ENCODE measurements at places on chromosomes 4 and X.

DNA sequence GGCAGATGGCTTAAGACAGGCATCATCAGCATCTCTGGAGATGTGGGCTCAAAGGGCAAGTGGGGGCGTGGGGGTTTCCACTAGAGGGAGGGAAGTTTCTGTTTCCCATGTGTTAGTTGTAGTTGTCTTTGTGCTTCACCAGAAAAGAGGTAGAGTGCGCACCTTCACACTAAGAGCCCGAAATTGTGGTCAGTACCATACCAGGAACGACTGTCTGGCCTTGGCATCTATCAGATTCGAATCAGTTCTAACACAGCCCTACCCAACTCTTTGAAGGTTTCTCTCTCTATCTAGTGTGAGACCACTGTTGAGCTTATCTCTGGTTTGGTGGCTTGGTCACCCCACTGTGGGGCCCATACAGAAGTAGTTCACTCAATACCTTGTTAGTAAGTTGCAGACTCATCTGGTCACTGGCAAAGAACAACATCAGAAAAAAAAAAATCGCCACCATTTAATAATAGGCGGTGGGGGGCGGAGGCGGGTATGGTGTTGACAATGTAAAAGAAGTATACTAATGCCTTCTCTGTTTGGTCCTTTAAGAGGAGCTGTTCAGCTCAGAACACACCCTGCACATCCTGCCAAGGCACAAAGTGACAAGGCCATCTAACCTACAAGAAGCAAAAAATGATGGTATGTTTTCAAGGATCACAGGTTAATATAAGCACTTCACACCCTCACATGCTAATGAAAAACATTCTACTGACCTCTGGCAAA lies 71.1 kb downstream of the NYX start:
- no peak for DNase-seq

DNA sequence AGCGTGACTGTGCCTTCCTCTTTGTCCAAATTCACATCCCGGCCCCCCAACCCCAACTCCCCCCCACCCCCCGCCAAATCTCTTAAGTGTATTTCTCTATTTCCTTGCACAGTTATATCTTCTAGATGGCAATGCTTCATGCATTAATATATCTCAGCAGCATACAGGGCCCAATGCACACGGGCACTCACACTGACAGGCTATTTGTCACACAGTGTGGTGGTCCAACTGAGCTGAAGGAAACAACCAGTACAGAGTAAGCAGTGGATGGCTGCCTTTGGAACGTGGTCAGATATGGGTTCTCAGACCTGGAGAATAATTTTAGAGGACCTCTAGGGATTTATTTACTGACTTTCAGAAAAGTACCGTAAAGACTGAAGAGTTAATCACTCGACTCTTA lies 681 bp downstream of the EXOC1 start:
- DNase-seq, result no peak

DNA sequence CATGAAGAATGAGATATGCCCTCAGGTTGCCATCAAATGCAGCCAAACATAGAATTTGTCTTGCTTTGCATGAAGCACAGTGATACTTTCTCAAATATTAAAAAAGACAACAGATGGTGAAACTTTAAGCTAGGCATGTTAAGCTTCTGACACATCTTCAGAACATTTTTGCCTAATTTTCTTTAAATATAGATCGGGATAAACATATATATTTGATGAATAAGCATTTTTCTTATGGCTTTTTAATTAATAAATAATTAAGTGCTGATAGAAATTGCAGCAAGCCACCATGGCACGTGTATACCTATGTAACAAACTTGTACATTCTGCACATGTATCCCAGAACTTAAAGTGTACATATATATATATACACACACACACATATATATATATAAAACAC lies 831.2 kb upstream of the PCDH10 start:
- no peak for DNase-seq

- no peak for DNase-seq
Measured at GRCh38 chr4:26958925-26959653, 98.4 kb downstream of the STIM2 start.

DNA sequence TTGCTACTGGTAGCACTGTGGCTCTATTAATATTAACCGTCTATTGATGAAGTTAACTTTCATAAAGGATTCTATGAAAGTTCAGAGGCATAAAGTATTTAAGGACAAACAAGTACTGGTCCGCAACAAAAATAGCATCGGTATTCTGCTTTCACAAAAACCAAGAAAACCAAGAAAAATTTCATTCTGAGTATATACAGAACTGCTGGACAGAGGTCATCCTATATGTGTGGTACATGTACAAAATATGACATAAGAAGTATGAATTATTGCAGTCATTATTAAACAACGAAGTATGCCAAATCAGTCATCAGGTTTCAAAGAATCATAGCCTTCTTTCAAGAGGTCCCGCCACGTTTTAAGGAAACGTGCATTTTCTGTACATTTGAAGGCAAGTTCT lies 2.4 kb downstream of the C4orf46 start:
- no peak for DNase-seq

- DNase-seq, result no peak
Measured at GRCh38 chrX:70168238-70169188, 8.8 kb upstream of the DGAT2L6 start.

- DNase-seq, result no peak
Measured at GRCh38 chrX:131830400-131831184, 192.5 kb upstream of the STK26 start.

GRCh38 chr4:60948008-60948407 lies 252.1 kb upstream of the ADGRL3 start:
- DNase-seq, result no peak

DNA sequence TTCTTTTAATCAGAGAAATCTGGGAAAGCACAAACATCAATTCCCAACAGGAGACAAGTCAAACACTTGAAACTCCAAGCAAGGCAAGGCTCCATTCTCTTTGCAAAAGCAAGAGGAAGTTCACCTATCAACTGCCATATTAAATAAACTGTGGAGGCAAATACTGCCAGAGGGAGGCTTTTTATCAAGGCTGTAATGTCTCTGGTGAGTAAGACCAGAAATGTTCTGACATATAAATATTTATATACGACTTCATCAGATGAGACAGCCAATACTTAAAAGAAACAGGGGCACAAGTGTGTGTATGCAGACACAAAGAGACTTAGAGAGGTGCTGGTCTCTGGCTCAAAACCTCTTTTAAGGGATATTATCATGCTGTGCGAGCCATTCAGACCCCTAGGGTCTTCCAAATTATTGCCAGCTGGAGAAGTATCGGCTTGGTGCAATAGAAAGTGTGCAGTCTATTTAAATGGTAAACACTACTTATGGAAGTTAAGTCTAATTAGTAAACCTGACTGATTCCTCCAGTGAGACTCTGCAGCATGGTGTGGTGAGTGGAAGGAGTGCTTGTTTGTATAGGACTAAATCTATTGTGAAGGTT lies 24.4 kb downstream of the DCX start:
- no peak for DNase-seq

GRCh38 chr4:40516651-40517050 lies 113.0 kb downstream of the RBM47 start:
- no peak for DNase-seq

- no peak for DNase-seq
Measured at GRCh38 chrX:149531599-149531998, 9.2 kb upstream of the EOLA1 start.

- DNase-seq, result no peak
Measured at GRCh38 chr4:112978691-112979472, 70.6 kb upstream of the ANK2 start.

- DNase-seq, result no peak
Measured at GRCh38 chrX:71144651-71145050, at the start of gene NLGN3. Gene NLGN3 (plus strand): TSS chrX:71144841. CDS start chrX:71147750, 2,909 bp downstream.

- DNase-seq, result no peak
Measured at GRCh38 chr4:1344696-1345095, 2.3 kb upstream of the UVSSA start.

DNA sequence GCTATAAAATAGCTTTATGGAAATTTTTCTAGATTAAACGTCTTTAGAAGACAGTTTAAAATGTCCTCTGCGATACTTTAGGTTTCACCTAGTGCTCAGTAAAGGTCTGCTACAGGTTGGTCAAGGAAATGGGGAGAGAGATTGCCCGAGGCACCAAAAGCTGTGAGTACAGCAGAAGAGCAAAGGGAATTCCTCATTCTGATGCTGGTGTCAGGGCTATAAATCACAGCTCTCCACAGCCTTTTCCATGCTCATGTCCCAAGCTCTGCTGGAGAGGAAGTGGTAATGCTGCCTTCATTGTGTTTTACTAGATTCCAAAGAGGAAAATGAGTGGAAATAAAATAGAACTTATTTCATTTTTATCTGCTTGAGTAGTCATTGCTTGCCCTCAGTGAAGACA lies 2060.4 kb downstream of the ARAP2 start:
- DNase-seq, result no peak

DNA sequence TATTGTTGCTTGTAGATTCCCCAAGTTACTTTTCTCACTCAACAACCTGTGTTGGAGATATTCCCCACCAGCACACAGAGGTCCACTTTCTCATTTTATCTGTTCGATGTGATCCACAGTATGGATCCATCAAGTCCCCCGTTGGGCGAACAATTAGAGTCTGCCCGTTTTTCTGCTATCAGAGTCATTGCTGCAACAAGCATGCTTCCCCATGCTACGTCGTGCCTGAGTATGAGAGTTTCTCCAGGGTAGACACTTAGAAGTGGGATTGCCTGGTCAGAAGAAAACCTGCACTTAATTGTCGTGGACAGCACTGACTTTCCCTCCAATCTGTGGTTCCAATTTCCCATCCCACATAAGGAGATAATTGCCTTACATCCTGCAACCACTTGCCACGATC lies 62.7 kb upstream of the SHOX start:
- DNase-seq, result no peak

DNA sequence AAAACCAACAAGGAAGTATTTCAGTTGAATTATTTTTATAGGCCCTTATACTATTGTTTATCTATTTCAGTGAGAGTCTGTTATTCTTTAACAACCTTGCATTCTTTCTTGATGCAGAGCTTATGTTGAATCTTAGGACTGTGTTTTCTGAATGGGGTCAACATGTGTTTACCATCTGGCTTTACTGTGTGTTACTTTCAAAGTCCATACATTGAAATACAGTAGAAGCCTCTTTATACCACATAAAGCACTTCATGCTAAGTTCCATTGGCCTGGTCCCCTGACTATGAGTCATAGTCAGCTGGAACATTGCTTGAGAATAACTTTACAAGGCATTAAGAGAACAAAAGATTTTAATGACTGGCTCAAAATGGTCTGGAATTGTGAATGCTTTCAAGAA lies 152.6 kb downstream of the GASK1B start:
- DNase-seq, result no peak

- DNase-seq, result no peak
Measured at GRCh38 chr4:153542834-153543233, 76.7 kb downstream of the TMEM131L start.

GRCh38 chrX:129663171-129663570 lies 8.4 kb upstream of the APLN start:
- DNase-seq, result no peak

- no peak for DNase-seq
Measured at GRCh38 chrX:68686097-68686977, 38.9 kb downstream of the STARD8 start.

GRCh38 chr4:186500721-186501304 lies 54.6 kb downstream of the MTNR1A start:
- no peak for DNase-seq

DNA sequence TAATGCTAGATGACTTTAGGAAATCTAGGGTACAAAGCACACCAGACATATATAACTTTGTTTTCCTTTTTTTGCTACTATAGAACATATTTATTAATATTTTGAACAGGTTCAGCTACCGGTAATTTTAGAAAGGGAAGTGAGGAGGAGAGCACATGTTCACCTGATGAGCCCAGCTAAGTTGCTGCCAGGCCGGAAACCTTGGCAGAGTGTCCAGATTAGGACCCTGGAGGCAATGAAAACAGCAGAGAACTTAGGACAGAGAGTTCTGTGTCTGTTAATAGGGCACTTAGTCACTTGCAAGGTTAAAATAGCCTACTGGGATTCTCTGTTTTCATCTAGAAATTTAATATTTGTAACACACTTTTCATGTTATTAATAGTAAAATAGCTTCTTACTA lies 348.9 kb upstream of the CPEB2 start:
- no peak for DNase-seq

DNA sequence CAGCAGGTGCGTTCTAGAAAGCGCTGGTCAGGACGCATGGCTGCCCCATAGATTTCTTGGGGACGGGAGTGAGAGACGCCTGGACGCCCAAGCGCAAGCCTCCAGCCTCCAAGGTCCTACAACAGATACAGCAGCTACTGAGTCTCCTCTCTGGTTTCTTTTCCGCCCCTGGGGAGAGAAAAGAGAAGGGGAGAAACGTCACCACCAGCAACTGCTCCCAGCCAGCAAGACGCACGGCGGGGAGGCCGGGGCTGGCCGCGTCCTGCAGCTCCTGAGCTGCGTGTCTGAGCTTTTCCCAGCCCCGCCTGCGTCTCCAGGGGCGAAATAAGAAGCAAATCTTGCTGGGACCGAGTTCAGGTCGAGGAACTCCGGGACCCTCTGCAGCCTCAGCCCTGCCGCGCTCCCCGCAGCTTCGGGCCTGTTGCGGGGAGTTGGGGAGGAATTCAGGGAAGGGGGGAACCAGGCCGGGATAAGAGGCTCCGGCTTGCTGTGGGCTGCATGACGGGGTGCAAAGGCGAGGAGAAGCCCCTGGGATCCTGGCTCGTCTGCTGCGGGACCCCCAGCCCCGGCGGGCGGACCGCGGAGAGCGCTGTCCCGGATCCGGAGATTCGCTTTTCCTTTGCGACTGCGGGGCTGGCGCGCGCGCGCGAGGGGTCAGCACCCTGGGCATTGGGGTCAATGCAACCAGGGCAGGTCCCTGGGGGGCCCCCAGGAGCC lies 6.8 kb upstream of the SHOX start:
- no peak for DNase-seq

GRCh38 chr4:5019274-5019673 lies at the start of gene CYTL1:
Gene CYTL1 (minus strand): TSS chr4:5019458. CDS start chr4:5019445, 13 bp downstream.
- DNase-seq, result no peak

- no peak for DNase-seq
Measured at GRCh38 chr4:78561677-78562076, 10.1 kb downstream of the ANXA3 start.

GRCh38 chr4:113582737-113583136 lies 178.8 kb downstream of the CAMK2D start:
- no peak for DNase-seq

- DNase-seq, result no peak
Measured at GRCh38 chrX:101415180-101416145, 7.4 kb downstream of the HNRNPH2 start.

DNA sequence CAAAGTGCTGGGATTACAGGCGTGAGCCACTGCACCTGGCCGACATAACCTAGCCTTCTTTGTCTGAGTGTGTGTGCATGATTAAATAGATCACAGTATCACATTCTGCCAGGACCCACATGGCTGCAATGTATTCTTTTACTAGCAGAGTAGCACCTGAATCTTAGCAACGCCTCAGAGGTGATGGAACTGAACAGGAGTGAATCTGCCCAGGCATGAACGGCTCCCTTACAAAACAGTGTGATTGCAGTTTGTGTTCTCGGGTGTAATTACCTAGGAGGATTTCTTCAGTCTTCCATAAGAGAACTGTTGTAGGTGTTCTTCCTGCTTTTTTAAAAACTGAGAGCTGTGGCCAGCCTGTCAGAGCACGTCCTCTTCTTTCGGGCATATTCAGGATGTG lies 122.7 kb upstream of the STS start:
- no peak for DNase-seq
